ENCODE measurements at places on chromosomes 11 and 22.

DNA sequence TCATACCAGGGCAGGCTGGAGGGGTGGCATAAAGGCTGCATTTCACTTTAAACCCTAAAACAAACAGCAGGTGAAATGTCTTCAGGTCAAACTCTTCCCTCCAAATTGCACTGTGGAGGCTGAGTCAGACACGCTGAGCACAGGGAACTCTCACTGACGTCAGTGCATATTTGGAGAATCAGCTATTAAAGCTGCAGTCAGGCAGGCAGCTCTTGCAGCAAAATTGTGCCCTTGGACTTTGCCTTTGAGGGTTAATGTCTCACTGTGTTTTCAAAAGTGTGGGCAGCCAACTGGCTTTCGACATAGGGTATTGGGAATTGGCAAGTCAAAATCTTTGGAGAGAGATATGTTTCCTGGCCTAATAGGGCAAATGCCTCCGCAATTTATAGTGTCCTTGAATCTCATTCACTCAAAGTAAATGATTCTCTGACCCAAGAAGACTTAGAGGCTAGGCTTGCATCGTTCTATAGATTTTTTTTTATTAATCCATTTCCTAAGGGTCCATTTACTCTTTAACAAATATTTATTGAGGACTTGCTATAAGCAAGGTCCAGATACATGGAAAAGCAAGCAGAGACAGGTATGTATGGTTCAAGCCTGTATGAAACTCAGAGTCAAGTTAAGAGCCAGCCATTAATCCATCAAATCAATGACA is 27.7 kb upstream of the SMCO4 start:
- no peak for DNase-seq

GRCh38 chr22:37053310-37054055 is 1.9 kb downstream of the KCTD17 start:
- DNase-seq: no peak

DNA sequence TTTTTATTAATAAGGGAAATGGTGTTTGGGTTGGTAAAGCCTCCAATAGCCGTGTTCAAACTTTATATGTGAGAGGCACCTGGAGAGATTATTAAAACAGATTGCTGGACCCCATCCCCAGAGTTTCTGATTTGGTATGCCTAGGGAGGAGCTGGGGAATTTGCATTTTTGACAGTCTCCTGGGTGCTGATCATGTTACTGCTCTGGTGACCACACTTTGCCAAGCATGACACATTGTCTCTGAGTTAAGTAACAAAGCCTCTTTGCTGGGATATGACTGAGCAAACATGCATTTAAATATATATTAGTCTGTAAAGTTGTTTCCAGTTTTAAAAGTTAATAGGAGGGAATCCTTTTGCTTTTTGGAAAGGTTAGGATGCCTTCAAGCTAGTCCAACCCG is 140.4 kb downstream of the NAV2 start:
- DNase-seq: no peak

DNA sequence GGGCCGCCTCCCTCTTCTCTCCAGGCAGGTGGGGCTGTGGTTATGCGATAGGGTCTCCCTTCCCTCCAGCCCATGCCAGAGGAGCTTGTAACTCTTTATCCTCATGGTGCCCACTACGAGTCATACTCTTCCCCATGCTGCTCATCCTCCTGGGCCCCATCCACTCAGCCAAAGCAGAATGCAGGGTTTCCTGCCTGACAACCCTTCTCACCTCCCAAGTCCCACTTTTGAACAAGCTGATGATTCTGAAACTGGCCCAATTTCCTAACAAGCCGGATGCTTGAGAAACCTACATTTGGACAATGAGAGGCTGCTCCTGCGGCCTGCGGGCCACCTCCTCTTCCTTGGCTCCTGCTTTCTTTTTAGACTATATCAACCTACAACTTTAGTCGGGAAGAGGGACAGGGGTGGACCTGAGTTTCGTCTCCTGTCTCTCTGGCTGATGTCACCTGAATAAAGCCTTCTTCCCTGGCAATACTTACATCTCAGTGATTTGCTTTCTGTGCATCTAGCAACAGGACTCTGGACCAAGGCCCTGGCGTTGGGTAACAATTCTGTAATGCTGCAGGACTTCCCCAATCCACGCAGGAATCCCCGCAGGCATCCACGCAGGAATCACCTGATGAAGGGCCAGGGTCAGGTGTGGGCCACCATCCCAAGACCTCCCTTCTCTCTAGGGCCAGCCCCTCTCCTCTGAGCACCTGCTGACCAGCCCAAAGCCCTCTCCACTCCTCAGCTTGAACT is 1.5 kb upstream of the NDUFS8 start:
- DNase-seq: no peak

- no peak for DNase-seq
Observed at GRCh38 chr11:103327721-103328120, 218.5 kb downstream of the DYNC2H1 start.

Measured in tibial nerve (tissue), 4 donors.